ENCODE measurements at places on chromosomes 4 and X.
A peak's percentile ranks its signal among the peaks of the same experiment; 100 is the strongest.

GRCh38 chr4:157918036-157918832 lies 254.6 kb downstream of the GASK1B start:
- no peaks in the 10 kb centered on the region for H3K4me1 ChIP-seq
- no peak for DNase-seq
- no peaks in the 10 kb centered on the region for H3K27me3 ChIP-seq
- no peak overlapping the region for H3K27ac ChIP-seq

GRCh38 chrX:5031792-5032191 lies 1196.9 kb downstream of the NLGN4X start:
- H3K4me3 ChIP-seq = no peak overlapping the region
- H3K27me3 ChIP-seq = no peaks in the 10 kb centered on the region
- DNase-seq = no peak
- no peak overlapping the region for H3K27ac ChIP-seq

DNA sequence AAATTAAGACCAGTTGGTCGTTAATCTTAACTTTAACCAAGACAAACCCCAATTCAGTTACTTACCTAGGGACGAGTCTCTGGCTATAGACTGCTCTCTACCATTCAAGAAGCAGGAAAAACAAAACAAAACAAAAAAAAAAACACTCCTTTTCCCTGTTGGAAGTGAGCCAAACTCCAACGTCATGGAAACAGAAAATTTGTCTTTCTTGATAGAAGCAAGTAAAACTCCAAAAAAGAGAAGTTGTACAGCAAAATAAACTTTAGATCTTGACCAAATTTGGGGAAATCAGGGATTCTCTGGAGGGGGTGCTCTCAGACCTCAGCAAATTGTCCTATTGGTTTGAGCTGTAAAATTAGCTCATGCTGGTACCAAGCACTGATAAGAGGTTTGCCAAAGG lies 3.7 kb downstream of the CNGA1 start:
- no peaks in the 10 kb centered on the region for H3K4me1 ChIP-seq
- H3K36me3 ChIP-seq = no peaks in the 10 kb centered on the region
- H3K4me3 ChIP-seq = no peak overlapping the region
- DNase-seq = no peak
- H3K27ac ChIP-seq = no peak overlapping the region
- no peaks in the 10 kb centered on the region for H3K27me3 ChIP-seq

- peak; percentile 28 for DNase-seq
- no peak overlapping the region for H3K27ac ChIP-seq
- peaks cover 4% of the 10 kb centered on the region for H3K4me1 ChIP-seq
- no peaks in the 10 kb centered on the region for H3K36me3 ChIP-seq
- no peak overlapping the region for H3K4me3 ChIP-seq
Observed at GRCh38 chrX:13750204-13750603, 15.7 kb downstream of the OFD1 start.

DNA sequence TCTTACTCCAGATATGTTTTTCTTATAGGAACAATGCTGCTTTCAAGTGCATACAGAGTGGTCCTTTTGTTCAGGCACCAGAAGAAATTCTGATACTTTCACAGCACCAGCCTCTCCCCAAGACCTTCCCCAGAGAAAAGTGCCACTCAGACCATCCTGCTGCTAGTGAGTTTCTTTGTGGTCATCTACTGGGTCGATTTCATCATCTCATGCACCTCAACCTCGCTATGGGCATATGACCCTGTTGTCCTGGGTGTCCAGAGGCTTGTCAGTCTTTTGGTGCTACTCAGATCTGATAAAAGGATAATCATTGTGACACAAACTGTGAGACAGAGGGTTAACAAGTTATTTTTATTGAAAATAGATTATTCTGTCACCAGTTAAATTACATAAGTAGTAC lies 39.5 kb downstream of the WDR13 start:
- H3K4me1 ChIP-seq = no peaks in the 10 kb centered on the region
- H3K27me3 ChIP-seq = no peaks in the 10 kb centered on the region

DNA sequence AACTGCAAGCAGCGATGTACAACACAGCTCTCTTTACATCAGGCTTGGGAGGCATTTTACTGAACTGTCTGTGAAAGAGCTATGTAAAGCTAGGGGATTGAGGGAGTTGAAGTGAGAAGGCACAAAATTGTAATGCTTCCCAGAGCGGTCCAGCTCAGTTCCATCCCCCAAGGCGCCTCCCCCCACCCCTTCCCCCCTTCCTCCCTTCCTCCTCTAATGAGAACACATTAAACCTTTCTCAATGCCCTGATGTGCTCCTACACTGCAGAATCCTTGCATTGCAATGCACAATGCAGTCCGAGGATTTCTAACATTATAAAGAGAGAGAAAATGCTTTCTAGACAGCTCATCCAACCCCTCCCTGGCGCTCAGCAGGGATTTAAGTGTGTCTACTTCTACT lies 73.9 kb downstream of the CXXC4 start:
- no peak overlapping the region for H3K27ac ChIP-seq
- H3K36me3 ChIP-seq = no peaks in the 10 kb centered on the region
- H3K4me3 ChIP-seq = no peak overlapping the region
- H3K27me3 ChIP-seq = no peaks in the 10 kb centered on the region

DNA sequence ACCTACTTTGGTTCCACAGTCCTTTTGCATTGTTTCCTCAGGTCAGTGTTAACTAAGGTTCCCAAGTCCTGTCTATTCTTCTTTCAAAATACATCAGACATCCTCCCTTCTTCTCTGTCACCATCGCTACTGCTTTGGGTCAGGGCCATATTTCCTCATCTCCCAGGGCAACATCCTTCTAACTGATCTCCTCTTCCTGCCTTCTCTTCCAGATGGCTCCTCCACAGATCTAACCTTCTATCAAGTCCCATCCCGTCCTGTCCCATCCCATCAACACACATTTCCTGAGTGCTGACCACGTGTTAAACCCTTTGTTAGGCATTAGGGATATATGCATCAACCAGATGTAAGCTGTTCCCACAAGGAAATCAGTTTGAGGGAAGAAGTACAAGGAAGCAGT lies 25.9 kb downstream of the PLAC1 start:
- H3K27me3 ChIP-seq = no peaks in the 10 kb centered on the region

Data from GM23248 (cell line).